CD8-positive, alpha-beta T cell (primary cell): ENCODE measurements at places on chromosomes 7 and 10.

DNA sequence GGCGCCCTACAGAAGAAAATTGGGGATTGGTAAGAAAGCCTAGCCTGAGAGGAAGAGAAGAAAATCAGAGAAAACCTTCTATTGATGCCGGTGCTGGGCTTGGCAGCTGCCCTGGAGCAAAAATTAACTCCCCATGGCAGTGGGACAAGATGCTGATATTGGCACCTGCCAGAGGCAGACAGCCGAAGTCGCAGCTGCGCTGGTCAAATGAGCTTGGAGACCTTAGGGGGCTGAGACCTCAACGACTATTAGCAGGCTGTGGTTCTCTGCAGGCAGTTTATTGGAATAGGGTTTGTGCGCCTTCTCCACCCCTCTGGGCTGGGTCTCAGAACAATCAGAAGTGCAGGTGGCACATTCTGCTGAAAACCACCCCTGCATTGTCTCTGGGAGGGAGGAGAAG is 213.7 kb downstream of the GFRA1 start:
- DNase-seq = no peak

DNA sequence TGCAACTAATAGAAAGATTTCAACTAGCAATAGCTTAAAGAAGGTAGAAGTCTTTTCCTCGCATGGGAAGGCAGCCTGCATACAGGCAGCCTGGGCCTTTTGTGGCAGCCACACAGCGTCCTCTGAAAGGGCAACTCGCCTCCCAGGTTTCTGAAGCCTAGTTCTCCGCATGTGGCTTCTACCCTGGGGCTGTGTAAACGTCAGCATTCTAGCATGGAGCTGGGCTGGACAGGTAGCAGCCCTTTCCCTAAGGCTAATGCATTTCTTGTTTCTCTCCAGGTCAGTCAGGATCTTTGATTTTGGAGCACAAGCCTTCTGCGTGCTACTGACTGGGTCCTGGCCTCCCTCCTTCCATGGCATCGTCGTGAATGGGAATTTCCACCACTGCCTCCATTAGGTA is 23.8 kb upstream of the SEC61G start:
- DNase-seq = no peak

- no peak for DNase-seq
Observed at GRCh38 chr7:147199868-147200267, 1083.3 kb downstream of the CNTNAP2 start.

- no peak for DNase-seq
Observed at GRCh38 chr7:151508991-151509390, 10.7 kb downstream of the RHEB start.

DNA sequence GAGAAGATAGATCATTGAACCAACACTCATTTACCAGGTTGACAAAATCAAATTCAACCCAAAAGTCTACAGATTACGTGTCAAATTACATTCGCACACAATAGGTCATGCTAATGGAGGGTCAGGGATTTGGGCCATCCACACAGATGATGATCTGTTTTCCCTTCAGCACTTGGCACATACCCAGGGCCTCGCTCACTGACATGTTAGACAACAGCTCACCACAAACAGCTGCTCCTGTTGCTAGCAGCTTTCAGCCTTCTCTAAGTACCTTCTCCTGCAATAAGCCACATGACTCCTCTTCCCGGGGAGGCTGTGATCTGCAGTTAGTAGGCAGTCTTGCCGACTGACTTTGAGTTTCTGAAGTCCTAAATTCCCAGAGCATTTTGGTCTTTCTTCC is 18.4 kb downstream of the NKX2-3 start:
- no peak for DNase-seq

- no peak for DNase-seq
Observed at GRCh38 chr10:34627331-34627730, 187.8 kb downstream of the PARD3 start.

- no peak for DNase-seq
Observed at GRCh38 chr10:51014680-51015389, 59.5 kb upstream of the PRKG1 start.

DNA sequence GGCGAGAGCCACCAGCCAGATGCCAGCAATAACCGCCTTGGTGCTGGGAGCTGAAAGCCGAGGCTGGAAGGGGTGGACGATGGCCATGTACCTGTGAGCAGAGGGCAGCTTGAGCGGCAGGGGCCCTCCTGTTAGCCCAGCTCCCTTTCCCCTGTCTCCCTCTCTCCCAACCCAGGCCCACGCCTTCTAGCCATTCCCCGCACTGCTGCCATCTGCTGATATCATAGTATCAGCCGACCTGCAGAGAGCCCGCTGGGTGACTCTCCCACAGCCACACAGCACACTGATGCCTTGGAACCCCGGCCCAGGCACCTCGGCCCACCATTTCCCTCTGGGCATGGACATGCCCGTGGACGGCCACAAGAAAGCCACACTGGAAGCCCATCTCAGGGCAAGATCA is 1.7 kb downstream of the TACR2 start:
- no peak for DNase-seq

- DNase-seq = peak; percentile 65
Observed at GRCh38 chr10:119750391-119751230, 24.8 kb downstream of the INPP5F start.

GRCh38 chr7:45689011-45689796 is 115.0 kb downstream of the ADCY1 start:
- no peak for DNase-seq

- peak; percentile 9 for DNase-seq
Observed at GRCh38 chr10:132388891-132389432, 8.0 kb upstream of the PWWP2B start.
